ENCODE measurements at places on chromosomes 4 and X.

DNA sequence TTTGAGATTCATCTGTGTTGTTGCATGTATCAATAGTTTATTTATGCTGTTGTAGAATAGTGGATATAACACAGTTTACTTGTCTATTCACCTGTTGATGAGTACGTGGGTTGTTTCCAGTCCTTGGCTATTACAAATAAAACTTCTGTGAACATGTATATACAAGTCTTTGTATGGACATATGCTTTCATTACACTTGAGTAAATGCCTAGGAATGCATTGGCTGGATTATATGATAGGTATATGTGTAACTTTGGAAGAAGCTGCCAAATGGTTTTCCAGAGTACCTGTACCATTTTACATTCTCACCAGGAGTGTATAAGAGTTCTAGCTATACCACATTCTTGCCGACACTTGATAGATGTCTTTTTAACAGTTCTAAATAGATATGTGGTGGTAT is 16.5 kb downstream of the ART3 start:
- DNase-seq, result no peak

- no peak for DNase-seq
Measured at GRCh38 chrX:81202456-81202819, 536 bp downstream of the SH3BGRL start.

DNA sequence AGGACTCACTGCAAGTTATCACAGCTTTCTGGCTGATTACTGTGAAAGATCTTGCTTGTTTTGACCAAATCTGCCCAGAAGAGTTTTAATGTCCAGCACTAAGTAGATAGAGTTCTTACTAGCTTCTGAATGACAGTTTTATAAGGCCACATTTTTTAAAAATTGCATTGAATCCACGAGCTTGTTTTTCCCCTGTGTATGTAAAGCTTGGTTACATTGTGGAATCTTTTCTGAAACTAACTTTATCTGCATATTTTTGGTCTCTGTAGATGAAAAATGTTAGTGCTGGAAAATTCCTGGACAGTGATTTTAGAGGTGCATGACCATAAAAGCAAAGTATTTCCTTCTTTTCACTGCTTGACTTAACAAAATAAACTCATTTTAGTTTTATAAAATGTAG is 650.3 kb upstream of the FAM241A start:
- no peak for DNase-seq

DNA sequence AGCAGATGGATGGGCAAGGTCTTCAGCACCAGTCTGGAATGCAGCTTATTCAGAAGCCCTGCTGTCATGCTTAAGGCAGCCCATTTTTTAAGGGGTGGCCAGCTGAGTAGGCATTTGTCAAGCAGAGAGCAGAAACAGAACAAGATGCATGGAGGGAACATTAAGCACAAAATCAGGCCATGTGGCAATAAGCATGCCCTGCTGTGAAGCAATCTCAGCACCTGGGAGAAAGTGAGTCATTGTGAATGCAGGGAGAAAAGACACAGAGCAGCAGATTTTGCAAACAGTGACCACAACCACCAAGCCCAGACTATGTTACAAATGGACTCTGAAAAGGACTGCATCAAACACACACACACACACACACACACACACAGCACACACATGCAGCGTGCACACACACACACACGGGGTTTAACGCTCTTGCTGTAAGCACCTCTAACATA is 94.1 kb upstream of the GALNT7 start:
- DNase-seq, result peak; percentile 82

DNA sequence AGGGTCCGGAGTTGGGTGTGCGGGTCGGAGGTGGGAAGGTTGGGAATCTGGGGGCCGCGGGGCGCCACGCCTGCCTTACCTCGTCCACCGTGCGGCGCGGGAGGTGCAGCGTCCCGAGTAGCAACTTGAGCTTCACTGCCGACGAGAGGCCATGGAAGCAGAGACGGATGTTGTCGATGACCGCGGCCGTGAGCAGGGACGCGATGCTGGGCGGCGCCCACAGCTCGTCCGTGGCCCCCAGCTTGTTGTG is 178 bp downstream of the NELFA start:
- DNase-seq, result no peak
